Endodermal cell (in vitro differentiated cells): ENCODE measurements at places on chromosomes 2 and 18.
A peak's percentile ranks its signal among the peaks of the same experiment; 100 is the strongest.

DNA sequence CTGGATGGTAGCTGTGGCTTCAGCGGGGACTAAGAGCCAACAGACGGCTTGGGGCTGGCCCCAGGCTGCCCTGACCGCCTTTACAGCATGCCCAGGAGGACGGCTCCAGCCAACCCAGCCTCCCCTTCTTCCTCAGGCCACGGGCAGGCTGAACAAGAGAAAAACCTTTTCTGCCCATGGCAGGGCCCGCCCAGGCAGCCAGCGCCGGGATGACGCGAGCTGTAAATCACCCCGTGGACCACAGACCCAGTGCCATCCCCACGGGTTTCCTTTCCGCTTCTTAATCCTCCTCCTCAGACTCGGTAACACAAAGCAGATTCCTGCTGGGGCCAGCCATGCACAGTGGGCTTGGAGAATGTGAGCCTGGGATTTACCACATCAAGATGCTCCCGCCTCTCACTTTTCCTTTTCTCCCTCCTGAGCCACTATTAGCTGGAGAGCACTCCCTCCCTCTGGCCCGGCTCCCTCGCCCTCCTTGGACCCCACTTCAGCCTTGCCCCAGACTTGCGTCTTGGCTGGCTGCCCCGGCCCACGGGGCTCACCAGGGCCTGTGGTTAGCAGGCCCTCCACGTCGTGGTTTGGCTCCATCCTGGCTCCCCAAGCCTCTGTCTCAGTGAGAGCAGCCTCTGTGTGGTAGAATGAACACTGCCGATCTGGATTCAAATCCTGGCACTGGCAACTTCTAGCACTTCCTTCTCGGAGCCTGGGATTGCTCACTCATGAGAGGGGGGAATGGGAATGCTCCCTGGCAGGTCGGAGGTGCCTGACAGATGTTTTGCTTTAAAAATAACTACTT is 31.4 kb downstream of the ATOH8 start:
- no peak for DNase-seq

DNA sequence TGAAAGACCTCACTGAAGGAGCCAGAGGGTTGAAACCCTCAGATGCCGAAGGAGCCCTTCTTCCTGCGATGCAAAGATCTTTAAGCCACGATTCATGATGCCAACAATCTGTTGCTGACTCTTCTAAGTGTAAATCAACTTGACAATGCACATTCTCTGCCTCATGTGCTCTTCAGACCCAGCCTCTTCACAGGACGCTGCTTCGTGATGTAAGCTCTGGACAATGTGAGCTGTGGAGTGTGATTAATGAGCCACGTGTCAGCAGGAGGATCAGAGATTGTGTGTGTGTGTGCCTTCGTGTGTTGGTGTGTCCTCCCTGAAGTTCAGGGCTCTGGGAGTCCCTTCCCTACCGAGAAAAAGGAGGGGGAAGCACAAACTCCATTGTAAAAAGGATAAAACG is 26.5 kb upstream of the TWIST2 start:
- DNase-seq: no peak

GRCh38 chr2:31066086-31066485 is 72.2 kb downstream of the GALNT14 start:
- no peak for DNase-seq

DNA sequence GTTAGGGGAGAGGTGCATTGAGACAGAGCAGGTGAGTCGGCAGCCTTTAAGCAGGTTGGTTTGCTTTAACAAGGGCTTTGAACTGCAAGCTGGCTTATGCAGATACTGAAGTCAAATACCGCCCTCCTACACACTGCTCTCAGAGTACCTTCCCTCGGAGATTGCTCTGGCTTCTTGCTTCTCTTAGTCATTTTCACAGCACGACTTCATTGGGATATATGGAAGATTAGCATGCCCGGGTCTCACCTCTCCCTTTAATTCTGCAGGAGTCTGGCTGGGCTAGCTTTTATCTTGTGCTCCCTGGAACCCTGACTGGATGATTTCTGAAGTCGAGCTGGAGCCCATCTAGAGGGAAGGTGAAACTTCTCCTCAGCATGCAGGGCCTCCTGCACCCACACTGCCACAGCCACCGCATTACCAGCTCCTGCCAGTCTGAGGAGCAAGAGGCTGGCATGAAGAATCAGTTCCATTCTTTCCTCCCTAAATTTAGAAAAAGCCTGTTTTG is 395.5 kb upstream of the HNRNPA3 start:
- DNase-seq: peak; percentile 80

DNA sequence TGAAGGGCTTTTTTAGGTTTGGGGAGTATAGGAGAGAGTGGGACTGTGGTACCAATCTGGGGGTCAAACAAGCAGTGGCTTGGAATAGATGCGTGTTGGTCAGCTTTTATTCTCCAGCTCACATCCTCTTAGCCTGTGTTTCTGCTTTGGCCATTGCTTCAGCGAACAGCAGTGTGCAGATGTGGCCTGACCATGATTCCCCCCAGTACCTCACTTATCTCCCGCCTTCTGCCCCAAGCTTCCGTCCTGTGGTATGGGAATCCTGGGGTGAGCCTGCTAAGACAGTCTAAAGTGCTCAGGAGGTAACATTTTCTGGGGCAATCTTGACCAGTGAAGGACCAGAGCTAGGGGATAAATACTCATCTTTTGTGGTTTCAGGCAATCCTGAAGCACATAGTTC is 84.9 kb upstream of the TNP1 start:
- no peak for DNase-seq

- DNase-seq: peak; percentile 80
These were observed 462 bp upstream of the CIDEA start for GRCh38 chr18:12253663-12254135.

DNA sequence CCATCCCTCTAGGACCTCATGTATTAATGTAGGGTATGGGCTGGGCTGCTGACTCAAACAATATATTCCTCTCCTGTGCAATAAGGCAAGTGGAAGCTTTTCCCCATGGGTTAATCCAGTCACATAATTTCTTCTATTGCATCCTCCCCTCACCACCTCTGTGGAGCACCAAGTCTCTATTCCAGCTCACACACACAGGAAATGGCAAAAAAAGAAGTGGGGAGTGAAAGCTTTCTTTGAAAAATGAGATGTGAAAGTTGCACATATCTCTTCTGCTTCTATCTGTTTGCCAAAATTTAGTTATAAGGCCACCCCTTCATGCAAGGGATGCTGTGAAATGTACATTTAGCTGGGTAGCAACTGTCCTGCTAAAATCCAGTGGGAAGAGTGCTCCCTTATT is 121.3 kb downstream of the CDC42EP3 start:
- DNase-seq: no peak

- no peak for DNase-seq
These were observed 24.4 kb downstream of the ABHD3 start for GRCh38 chr18:21680161-21680560.
